ENCODE measurements at places on chromosomes 3 and 15.

- DNase-seq: no peak
These were observed 1.0 kb upstream of the ONECUT1 start for GRCh38 chr15:52790941-52791751.

DNA sequence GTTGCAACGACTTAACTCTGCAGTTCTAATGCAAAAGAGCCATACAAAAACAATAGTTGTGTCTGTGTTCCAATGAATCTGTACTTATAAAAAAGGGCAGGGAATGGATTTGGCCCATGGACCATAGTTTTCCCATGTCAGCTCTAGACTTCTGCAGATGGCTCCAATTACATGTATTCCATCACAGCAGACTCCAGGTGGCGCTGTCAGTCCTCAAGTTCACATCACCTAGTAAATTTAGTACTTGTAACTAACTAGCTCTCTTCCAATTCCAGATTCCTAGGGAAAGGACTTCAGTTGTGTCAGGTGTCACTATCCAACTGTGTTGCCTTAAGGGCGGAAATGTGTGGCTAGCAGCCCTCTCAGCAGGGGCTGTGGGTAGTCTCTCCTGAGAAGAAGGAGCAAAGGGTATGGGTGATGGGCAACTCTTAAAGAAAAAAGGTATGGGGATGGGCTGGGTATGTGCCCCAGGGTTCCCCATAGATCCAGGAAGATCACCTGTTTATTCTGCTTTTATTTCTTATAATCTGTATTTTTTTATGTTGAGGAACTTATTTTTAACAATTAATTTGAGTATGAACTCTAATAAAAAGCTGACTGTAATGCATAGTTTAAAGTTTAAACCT, 36.2 kb downstream of the BBS4 start:
- peak; percentile 47 for DNase-seq

DNA sequence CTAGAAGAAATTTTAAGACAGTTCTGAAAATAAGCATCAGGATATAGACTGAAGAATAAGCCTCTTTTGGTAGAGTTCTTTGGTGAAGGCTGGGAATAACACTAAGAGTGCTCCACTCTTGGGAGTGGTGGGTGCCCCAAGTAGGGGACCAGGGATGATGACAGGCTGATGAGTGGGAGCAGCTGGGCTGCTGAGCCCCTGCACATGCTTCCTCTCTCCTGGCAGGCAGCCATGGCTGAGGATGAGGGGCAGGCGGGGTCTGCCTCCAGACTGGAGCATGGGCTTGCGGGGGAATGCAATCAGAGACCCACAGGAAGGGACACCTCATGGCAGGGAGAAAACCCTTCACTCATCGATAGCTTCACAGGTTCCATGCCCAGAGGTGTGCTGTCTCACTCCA, 72.6 kb upstream of the RORA start:
- DNase-seq: no peak

GRCh38 chr15:65209701-65210643, 1.3 kb downstream of the CILP start:
- DNase-seq: no peak

- no peak for DNase-seq
These were observed 57.2 kb upstream of the MCF2L2 start for GRCh38 chr3:183485585-183485984.

GRCh38 chr15:29922191-29922590, 99.9 kb upstream of the TJP1 start:
- DNase-seq: no peak

DNA sequence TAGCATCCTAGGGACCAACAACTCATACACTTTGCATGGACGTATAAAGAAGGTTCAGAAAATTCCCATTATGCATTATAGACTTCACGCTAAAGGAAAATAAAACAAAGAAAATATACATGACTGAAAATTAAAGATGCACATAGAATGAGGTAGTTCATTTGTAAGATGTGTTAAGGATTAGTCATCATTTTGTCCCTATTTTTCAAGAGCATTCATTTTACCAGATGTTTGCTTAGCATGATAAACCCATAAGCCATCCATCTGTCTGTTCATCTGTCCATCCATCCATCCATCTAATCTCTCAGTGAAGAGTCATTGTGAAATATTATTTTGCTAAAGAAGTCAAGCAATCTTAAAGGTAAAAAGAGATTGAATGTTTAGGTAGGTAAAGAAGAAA, 80.3 kb downstream of the TFG start:
- DNase-seq: no peak

- no peak for DNase-seq
These were observed 11.1 kb upstream of the PLXND1 start for GRCh38 chr3:129617381-129618185.

- no peak for DNase-seq
These were observed 64.3 kb downstream of the OSTN start for GRCh38 chr3:191263365-191263764.

DNA sequence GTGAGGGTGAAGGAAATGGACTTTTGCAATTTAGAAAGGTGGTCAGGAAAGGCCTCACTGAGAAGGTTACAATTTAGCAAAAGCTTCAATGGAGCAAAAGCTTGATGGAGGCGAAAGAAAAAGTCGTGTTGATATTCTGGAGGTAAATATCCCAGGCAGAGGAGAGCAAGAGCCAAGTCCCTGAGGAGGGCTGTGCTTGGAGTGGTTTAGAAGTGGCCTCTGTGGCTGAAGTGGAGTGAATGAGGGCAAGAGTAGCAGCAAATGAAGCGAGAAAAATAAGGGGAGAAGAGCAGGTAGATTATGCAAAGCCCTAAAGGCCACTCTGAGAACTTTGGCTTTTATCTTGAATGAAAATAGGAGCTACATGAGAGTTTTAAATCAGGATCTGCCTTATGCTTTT, 54.1 kb downstream of the GUCA1C start:
- DNase-seq: no peak

- no peak for DNase-seq
These were observed 56.8 kb upstream of the CHD2 start for GRCh38 chr15:92843326-92843725.

- DNase-seq: no peak
These were observed 36.4 kb downstream of the EXOG start for GRCh38 chr3:38532529-38532928.

GRCh38 chr15:39468331-39468730, 112.5 kb upstream of the THBS1 start:
- no peak for DNase-seq

GRCh38 chr3:70740071-70740470, 427.6 kb upstream of the MDFIC2 start:
- no peak for DNase-seq

GRCh38 chr3:107275511-107275910, 101.7 kb upstream of the CCDC54 start:
- DNase-seq: no peak

GRCh38 chr15:27675571-27675970, 423.5 kb downstream of the OCA2 start:
- no peak for DNase-seq

GRCh38 chr15:91528801-91529200, 324.7 kb upstream of the SLCO3A1 start:
- no peak for DNase-seq

GRCh38 chr3:191894406-191894805, 433.4 kb downstream of the PYDC2 start:
- no peak for DNase-seq

DNA sequence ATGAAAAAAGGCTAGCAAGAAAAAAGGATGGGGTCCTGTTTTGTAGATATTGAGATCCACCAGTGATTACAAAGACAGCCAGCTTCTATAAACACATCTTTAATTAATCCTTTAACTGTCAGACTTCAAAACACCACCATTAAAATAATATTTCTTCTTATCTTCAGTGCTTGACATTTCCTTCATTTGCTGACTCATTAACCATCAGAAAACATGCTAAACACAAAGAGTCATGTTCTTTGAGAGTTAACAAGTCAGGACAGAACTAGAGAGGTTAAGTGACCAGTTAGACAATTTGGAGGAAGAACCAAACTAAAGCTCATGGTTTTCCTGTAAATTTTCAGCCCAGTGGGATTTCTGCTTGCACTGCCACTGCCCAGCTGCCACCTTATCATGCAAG, 111.4 kb downstream of the MEIS2 start:
- DNase-seq: no peak

GRCh38 chr3:183117056-183117455, 17.8 kb upstream of the MCCC1 start:
- DNase-seq: no peak

DNA sequence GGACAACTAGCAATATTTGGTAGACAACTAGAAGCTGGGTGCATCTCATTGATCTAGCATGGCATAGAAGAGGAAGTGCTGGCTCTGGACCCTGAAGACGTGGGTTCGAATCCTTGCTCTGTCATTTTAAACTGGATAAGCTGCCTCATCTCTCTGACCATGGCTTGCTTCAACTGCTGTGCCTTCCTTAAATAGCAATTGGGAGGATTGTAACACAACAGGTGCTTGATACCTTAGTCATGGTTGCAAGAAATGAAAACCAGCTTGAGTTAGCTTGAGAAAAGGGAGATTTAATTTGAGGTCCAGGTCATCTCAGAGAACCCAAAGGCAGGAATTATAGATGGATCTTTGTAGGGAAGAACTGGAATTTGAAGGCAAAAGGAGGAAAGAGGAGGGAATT, 14.8 kb upstream of the RGMA start:
- DNase-seq: no peak

DNA sequence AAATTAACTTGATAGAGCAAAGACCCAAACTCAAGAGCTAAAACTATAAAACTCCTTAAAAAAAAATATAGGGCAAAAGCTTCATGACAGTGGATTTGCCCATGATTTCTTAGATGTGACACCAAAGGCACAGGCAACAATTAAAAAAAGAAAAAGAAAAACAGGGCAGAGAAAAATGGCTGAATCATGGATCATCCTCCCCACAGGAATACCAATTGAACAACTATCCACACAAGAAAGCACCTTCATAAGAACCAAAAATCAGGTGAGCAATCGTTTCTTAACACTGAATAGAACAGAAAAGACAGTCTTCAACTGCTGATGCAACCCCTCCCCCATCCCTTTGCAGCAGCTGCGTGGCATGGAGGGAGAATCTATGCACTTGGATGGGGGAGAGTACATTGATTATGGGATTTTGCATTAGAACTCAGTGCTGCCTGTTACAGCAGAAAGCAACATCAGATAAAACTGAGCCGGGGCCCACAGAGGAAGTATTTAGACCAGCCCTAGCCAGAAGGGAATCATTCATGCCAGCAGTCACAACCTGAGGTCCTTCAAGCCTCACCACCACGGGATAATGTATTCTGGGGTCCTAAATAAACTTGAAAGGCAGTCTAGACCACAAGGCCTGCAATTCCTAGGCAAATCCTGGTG, 15.7 kb downstream of the C3orf33 start:
- DNase-seq: no peak

DNA sequence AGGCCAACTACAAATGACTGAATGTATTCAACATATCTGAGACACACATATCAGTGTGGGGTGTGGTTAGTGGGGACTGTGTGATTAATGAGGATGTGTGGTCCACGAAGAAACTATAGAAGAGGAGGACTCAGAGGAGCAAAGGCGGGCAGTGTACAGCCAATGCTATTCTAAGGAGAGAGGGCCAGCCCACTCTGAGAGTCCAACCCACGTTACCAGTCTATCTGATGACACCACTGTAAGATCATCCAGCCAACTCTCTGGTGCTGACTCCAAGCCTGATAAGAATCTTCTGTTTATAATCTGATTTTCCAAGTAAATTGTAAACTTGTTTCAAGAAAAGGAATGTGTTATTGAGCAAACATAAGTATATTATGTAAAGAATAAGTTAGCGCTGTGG, 47.2 kb downstream of the MCF2L2 start:
- DNase-seq: no peak

DNA sequence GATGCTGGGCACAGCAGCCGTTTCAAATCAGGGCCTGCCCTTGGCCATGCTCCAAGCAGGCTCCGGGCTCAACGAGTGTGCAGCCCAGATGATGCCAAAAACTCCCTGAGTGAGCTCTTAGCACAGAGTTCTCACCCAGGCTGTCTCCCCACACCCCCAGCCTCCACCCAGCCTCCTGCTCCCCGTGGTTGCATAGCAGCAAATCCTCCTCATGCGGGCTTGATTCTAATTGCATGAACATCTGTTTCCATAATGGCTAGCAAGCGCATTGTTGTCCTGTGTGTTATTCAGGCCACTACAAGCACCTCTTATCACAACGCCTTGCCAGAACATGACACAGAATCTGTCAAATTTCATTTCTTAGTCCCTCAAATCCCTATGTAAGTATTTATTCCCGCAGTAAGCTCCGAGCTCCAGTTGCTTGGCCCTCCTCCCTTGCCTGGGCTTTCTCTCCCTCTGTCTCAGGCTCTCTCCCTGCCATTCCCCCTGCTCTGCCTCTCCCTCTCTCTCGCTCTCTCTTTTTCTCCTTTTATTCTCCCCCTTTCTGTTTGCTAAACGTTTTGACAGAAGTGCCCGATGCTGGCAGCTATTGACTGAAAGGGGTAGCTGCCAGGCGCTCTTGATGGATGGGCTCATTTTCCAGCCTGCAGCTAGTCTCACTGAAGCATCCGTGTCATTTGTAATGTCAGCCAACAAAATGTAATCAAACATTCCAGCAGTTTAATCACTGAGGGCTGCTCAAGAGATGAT, 306.5 kb downstream of the IL20RB start:
- no peak for DNase-seq

Measured in T-cell (primary cell).